Progenitor cell of endocrine pancreas (in vitro differentiated cells): ENCODE measurements at places on chromosomes 3 and 15.

DNA sequence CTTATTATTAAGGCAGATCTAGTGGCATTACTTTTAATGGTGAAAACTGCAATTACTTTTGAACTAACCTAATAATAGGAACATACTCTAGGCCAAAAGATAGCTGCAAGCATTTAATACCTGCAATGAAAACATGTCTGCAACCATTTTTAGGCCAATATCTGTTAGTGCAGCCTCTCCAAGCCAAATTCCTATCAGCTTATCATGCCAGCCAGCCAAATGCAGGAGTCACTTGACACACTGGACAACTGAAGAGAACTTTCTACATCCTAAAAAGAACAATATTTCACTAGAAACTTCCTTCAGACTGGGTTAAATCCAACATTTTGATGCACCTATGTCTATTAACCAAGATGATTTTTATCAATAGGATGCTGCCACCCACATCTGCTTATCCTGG is 33.8 kb downstream of the CCDC54 start:
- no peak for DNase-seq

GRCh38 chr3:27571345-27571744 is 87.2 kb upstream of the SLC4A7 start:
- no peak for DNase-seq

DNA sequence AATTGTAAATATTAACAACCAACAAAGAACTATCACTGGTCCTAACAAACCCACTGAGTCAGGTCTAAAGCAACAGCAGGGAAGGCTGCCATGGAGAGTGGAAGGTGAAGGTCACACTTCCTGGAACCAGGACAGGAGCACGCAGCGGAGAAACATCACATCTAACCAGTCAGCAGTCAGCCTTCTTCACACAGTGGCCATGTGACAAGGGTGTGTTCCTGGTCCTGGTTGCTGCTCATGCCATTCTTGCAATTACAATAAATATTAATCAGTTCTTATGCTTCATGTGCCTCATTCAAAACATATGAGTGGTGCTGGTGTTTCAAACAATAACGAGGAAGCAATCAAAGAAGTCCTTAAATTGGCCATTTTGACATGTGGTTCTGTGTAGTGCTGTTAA is 162.8 kb downstream of the ARRDC4 start:
- no peak for DNase-seq

- DNase-seq: no peak
These were observed 50.9 kb upstream of the BHLHE40 start for GRCh38 chr3:4928277-4928789.

DNA sequence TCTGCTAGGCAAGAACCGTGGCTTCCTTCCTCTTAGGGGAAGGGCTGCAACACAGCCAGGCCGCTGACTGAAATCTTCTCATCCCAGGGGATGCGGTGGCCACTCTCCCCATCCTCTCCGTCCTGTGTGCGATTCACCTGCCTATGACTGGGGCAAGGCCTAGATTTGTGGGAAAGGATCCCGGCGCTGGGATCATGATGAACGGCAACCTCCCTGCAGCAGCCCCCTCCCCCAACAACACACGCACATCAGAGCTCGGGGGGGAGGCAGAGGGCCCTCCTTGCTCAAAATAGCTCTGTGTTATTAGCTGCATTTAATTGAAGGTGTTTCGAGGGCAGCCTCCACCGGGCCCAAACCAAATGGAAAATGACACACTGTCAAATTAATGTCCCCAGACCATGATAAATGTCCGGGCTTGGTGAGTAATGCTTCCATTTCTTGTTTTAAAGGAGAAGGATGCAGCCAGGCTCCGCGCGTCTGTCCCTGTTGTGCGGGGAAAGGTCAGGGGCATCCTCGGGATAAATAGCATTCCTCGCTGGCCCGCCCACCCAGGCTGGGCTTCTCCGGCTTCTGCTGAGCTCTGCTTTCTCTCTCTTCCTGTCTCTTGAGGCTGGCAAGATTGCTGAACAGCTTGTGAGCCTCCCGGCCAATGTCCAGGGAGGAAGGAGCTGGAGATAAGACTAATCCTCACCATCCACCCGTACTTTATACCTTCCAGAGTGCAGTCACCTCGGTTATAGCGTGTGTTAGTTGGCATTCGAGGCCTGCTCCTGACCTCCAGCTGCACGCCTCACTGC is 56.4 kb upstream of the TLE3 start:
- DNase-seq: no peak
